T-helper 17 cell (primary cell): ENCODE measurements at places on chromosomes 3 and 15. TPM values are rescaled to one million over a fixed set of nuclear protein-coding genes. Genes with fewer than 3 reads are reported as not detected.

The GABRR3 gene
- total RNA-seq, result not detected

The SAMMSON gene
- not detected for total RNA-seq

The SPINT1 gene
- 2.5 TPM for total RNA-seq

GRCh38 chr3:117788061-117788460 is 1078.5 kb downstream of the TUSC7 start:
- DNase-seq, result no peak

GRCh38 chr3:183800243-183800863 is 25.0 kb downstream of the MAP6D1 start:
- no peak for DNase-seq

- DNase-seq, result no peak
Observed at GRCh38 chr15:92715758-92716157, 60.2 kb upstream of the FAM174B start.

- no peak for DNase-seq
Observed at GRCh38 chr3:177935047-177935446, 601.2 kb upstream of the KCNMB2 start.
